ENCODE measurements at places on chromosomes 3 and 15.

GRCh38 chr3:164360738-164361406, 717.4 kb downstream of the SI start:
- DNase-seq: no peak

DNA sequence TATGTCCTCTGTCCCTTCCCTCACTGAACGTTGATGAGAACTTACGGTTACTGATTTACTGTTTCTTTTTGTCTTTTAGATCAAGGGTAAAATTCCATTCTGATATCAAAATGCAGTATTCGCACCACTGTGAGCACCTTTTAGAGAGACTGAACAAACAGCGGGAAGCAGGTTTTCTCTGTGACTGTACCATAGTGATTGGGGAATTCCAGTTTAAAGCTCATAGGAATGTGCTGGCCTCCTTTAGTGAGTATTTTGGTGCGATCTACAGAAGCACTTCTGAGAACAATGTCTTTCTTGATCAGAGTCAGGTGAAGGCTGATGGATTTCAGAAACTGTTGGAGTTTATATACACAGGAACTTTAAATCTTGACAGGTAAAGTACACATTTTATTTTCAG, 990 bp downstream of the MYNN start:
- DNase-seq: no peak

DNA sequence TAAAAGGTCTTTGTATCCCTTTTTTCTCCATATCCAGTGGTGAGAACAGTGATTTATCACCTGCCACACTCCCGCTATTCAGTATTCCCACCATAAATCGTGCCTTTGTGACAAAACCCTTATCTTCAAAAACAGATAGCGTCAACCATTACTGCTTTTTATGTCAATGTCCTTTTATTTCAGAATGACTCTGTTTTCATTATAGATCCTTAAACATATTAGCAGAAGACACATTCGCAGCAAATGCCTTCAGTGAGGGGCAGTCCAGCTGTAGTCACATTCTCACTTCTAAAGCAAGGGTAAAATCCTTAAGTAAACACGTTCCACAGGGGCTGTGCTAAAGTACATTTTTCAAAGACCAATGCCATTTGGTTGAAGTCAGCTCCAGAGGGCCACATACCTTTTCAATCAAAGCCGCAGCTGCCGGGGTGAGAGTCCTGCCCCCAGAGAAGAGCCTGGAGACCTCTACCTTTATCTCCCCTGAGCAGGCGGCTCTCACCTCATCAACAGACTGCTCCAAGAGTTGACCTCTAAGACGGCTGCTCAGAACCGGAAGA, 53.4 kb downstream of the PDZRN3 start:
- DNase-seq: no peak

DNA sequence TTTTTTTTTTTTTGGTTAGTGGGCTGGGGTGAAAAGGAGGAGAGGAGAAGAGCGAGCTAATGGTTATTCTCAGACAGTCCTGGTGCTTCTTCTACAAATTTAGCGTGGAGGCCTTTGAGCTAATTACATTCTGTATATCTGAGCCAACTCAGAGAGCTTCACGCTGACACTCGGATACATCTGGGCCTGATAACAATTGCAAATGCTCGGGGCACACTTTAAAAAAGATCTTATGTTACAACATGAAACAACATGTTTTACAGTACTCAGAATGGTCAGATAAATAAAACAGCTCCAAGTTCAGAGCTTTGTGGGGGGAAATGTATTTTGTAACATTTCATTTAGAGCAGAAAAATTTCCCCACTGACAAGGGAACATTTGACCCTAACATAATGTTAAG, 966.9 kb upstream of the NR2F2 start:
- no peak for DNase-seq

- DNase-seq: no peak
Measured at GRCh38 chr15:39574427-39574826, 6.5 kb upstream of the THBS1 start.

DNA sequence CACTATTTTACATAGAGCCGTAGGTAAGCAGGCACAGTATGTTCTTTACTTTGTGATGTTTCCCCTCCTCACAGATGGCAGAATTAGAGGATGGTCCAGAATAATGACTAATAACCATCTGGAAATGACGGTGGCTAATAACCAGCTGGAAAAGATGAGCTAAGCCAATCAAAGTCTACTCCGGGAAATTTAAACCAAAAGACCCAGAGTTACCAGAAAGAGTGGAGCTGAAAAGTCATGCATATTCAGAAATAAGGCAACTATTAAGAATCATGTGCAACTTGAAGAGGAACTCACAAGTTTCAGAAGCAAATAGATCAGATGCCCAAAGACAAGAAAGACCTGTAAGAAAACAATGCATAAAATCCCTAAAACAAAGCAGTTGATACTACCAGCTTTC, 33.6 kb downstream of the DMXL2 start:
- no peak for DNase-seq

DNA sequence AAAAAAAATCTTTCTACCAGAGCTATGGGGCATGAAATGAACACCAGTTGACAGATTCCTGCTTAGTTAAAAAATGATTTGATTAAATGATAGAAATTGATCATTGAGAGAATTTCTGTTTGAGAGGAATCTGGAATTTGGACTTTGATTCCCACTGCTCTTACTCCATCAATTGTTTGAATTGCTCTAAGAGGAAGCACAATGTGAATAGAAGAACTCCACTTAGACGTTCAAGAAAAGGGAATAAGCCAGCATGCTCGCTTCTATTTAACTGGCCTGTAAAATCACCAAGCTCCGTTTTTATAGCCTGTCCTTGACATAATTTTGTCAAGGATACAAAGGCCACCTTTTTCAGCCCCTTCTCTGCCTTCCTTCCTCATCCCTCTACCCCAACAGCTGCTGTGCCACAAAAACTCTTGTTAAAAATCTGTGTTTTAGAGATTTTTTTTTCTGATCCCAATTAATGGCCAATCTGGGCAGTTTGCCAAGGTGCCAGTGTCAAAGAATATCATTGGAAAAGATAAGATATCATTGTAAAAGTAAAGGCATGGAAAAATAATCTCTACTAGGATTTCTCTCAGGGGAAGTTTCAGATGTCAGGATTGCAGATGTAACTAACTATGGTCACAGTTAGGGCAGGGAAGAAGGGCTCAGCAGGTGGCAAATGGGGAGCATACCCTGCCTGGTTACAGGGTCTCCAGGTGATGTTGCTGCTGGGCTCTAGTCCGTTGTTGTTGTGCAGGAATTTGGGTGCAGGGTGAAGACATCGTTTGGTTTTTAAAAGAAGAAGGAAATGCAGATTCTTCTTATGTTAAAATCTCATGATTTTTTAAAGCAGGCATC, 301.8 kb upstream of the PDZRN3 start:
- DNase-seq: no peak

- no peak for DNase-seq
Measured at GRCh38 chr3:64539451-64540196, 148.2 kb downstream of the ADAMTS9 start.

DNA sequence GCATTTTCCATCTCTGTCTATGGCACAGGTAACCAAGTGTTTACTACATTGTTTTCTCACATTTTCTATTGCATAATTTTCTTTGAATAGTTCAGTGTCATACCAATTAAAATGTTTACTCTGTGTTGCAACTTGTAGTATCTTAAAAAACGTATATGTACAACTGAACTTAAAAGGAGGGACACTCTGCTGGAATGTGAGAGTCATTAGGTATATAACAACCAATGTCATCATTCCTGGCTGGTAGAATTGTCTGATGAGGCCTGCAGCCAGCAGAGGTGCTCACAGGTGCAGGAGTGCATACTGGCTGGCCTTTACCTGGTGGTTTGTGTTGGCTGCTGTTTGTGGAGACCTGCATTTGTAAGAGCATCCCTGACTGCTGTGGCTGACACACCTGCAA, 19.1 kb upstream of the RARRES1 start:
- DNase-seq: no peak

GRCh38 chr15:70562906-70563305, 200.5 kb downstream of the UACA start:
- no peak for DNase-seq

DNA sequence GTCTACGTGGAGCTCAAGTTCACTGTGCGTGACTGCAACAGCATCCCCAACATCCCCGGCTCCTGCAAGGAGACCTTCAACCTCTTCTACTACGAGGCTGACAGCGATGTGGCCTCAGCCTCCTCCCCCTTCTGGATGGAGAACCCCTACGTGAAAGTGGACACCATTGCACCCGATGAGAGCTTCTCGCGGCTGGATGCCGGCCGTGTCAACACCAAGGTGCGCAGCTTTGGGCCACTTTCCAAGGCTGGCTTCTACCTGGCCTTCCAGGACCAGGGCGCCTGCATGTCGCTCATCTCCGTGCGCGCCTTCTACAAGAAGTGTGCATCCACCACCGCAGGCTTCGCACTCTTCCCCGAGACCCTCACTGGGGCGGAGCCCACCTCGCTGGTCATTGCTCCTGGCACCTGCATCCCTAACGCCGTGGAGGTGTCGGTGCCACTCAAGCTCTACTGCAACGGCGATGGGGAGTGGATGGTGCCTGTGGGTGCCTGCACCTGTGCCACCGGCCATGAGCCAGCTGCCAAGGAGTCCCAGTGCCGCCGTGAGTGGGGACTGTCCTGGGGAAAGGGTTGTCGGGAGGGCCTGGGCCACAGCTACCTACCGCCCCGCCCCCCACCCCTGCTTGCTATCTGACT, 11.2 kb downstream of the EPHB3 start:
- no peak for DNase-seq

DNA sequence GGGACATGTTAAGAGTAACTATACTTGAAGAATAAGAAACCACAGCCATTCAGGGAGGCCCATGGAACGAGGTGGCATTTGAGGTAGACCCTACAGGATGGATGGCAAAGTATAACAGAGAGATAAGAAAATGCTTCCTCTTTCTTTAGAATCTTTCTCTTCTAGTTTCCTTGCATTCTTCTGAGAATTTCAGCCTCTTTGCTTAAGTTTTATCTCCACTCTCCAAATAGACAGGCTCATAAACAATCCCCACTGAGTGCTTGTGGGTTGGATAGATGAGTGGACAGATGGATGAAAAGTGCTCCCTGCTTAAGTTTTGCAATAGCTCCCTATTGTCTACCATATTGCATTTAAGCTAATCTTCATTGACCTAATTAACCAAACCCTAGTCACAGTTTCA, 103.7 kb downstream of the MEX3B start:
- peak; percentile 90 for DNase-seq

- no peak for DNase-seq
Measured at GRCh38 chr3:153980252-153980590, 141.0 kb upstream of the ARHGEF26 start.

Data from CMK (cell line).